ENCODE measurements at places on chromosomes 13 and 19.
A peak's percentile ranks its signal among the peaks of the same experiment; 100 is the strongest.

- DNase-seq: peak; percentile 20
These were observed 39.7 kb downstream of the USP12 start for GRCh38 chr13:27131906-27132305.

DNA sequence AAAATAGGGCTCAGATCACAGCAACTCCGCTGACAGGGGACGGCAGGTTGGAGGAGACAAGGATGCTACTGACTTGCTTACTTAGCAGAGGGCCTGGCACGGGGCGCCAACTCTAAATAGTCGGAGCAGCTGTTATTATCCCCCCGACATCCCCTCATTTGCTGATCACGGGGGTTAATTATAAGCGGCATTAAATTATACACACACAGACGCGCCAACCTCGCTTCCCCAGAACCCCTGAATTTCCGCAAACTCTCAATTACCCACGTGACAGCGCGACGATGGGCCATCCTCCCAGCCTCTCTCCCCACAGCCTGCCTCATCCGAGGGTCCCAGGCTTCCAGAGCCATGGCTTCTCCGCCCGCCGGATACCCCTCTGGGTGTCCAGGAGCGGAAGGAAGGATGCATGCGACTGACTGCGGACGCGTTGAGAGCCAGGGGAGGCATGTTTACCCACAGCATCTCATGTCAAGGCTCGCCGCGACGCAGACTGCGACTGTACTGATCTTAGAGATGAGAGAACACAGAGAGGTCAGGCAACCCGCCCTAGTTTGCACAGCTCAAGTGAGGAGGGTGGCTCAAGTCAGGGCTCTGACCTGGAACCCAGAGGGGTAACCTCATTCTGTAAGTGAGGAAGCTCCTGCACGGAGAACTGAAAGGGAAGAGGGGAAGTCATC lies 5.7 kb downstream of the PTPRS start:
- DNase-seq: no peak

DNA sequence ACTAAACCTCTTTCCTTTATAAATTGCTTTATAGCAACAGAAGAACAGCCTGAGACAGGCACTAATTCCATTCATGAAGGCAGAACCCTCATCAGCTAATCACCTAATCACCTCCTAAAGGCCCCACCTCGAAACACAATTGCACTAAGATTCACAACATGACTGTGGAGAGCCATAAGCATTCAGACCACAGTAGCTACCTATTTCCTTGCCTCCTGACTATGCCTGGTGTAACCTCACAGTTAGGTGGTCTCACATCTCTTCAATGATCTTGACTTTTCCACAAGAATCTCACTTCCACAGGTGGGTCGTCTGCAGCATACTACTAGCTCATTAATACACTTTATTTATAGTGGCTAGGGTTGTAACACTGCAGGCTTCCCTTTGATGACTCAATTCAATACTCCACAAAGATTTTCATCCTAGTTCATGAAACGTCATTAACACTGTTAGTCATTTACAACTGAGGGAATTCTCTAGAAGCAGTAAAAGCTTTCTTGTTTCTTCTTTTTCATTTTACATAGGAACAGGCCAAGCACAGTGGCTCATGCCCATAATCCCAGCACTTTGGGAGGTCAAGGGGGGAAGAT lies 27.1 kb downstream of the STK24 start:
- no peak for DNase-seq

- DNase-seq: no peak
These were observed 172.3 kb upstream of the TSC22D1 start for GRCh38 chr13:44748439-44748838.

DNA sequence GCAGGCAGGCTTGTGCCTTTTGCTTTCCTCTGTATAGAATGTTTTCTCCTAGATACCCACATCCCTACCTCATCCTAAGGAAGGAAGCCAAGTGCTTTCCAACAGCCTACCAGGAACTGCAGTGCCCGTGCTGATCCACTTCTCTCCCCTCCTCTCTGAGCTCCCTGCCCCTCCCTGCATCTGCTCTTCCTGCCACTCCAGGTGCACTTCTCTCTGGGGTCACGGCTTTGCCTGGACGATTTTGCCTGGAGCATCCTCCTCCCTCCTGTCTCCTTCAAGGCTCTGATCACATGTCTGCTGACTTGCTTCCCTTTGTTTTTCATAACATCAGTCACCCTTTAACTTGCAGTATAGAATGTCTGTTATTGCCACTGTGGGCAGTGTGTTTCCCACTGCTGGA lies 34.7 kb upstream of the IRS2 start:
- no peak for DNase-seq

DNA sequence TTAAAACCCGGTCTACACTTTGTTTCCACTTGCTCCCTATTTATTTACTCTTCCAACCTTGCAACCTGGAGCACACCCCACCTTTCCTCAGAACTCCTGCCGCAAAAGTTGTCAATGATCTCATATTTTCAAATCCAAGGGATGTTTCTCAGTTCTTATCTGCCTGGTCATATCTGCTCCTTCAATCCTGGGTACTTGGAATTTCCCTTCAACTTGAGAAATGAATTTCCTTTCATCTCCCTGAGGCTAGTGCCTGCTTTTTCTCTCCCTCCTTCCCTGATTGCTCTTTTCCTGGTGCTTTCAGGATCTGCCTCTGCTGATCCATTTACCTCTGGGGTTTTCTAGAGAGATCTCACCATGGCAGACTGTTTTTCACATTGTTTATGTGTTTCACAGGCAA lies 154.8 kb upstream of the IRS2 start:
- DNase-seq: no peak

- no peak for DNase-seq
These were observed 5.9 kb downstream of the ZFR2 start for GRCh38 chr19:3862826-3863500.

- DNase-seq: no peak
These were observed 373.4 kb downstream of the SLITRK1 start for GRCh38 chr13:83508771-83509301.

DNA sequence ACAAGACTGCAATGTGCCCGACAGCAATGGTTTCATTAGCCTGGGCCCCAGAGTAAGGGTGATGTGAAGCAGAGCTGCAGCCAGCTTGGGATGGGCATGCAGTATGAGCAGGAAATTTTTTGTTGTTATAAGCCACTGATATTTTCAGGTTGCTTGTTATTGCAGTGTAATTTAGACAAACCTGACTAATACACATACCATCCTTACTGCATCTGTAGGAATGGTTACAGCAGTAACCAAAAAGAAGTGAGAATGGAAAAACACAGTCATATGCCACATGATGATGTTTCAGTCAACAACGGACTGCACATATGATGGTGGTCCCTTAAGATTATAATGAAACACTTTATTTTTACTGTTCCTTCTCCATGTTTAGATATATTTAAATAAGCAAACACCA lies 8.6 kb upstream of the POMP start:
- DNase-seq: no peak

- DNase-seq: no peak
These were observed 3.1 kb downstream of the CARS2 start for GRCh38 chr13:110702591-110703526.

- DNase-seq: no peak
These were observed 268.3 kb downstream of the RFC3 start for GRCh38 chr13:34086281-34086680.

DNA sequence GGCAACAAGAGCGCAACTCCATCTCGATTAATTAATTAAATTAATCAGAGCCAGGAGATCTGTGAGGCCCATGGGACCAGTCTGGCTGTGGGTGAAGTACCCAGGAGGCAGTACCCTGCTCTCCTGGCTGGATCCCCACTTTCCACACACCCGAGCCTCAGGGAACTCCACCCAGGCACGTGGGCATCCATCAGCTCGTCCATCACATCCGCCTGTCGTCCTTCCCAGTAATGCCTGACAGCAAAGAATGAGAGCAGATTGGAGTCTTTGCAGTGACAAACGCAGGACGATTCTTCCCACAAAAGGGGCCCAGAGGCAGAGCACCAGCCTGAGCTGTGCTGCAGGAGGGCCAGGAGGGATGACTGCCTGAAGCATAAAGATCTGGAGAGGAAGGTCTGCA lies 35.8 kb downstream of the VSTM2B start:
- no peak for DNase-seq

DNA sequence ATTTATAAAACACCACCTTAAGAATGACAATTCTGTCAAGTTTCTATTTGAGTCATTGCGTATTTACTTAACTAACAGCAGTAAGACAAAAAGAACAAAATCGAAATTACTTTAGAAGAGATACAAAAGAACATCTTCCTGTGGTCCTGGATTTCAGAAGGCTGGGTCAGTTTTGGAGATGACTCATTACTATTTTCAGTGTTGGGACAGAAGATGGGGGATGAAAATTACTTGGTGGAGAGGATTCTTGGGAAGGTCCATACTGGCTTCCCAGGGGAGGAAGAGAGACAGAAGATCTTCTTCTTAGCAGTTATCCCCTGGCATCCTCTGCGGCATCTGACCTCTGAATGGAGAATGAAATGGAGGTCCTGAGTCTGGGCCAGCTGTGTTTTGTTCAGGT lies 33.5 kb upstream of the CSNK1A1L start:
- DNase-seq: no peak

DNA sequence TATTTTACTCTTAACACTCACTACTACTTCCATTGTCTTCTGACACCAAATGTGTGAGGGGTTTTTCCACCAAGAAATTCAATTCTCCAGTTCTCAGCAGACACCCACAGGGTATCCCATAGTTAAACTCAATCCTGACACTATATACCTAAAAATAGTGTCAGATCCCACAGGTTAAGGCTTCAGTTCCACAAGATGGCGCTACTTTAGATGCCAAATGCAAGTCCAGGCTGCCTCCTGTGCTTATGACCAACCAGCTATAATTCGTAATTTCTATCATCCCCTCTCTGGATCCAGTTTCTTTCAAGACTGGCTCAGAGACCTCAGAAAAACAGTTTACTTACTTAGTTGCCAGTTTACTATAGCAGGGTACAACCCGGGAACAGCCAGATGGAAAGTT lies 1146.2 kb upstream of the SPRY2 start:
- DNase-seq: peak; percentile 2

DNA sequence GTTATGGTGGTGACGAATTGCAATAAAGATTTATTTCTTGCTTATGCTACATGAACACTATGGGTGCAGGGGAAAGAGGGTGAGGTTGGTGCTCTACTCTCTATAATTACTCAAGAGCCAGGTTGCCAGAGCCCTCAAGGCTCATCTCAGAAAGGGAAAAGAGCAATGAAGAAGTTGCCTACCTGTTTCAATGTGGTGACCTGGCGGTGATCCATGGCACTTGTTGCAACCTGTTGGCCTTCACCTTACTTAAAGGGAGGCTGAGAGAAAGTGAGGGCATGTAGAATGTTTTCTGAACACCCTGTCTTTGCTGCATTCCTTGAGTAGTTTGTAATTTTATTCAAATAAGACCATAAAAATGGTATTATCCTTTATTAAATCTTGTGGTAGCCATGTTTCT lies 394.4 kb downstream of the GPC6 start:
- no peak for DNase-seq

DNA sequence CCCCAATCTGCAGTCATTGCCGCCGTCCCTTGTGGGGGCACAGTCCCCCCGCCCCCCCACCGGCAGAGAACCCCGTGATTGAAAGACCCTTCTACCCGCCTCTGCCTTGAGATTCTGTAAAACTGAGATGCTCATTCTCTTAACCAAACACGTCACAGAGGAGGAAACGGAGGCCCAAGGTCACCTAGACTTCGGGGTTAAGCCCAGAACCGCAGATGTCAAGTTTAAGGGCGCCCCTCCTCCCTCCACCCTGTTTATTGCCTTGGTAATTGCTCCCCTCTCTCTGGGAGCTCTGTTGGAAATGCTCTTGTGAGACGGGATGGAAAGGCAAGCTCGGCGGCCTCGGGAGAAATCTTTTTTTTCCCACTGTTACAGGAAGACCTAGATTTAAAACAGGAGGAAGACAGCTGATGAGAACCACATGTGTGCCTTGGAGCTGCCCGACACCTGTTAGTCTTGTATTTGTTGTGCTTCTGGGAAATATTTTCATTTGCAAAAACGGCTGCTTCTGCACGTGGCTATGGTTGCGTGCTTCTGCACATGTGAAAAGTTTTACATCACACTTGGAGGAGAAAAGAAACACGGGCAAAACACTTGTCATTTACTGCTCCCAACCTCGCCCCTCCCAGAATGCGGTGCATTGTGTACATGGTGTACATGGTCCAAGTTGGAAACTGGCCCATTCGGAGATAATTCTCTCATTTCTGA lies 1.1 kb upstream of the MED26 start:
- DNase-seq: no peak

- no peak for DNase-seq
These were observed 1.2 kb downstream of the NCAN start for GRCh38 chr19:19212916-19213315.

- no peak for DNase-seq
These were observed 86.7 kb downstream of the FNDC3A start for GRCh38 chr13:49062297-49062896.

GRCh38 chr13:20489185-20489820 lies 36.4 kb downstream of the CRYL1 start:
- DNase-seq: no peak

DNA sequence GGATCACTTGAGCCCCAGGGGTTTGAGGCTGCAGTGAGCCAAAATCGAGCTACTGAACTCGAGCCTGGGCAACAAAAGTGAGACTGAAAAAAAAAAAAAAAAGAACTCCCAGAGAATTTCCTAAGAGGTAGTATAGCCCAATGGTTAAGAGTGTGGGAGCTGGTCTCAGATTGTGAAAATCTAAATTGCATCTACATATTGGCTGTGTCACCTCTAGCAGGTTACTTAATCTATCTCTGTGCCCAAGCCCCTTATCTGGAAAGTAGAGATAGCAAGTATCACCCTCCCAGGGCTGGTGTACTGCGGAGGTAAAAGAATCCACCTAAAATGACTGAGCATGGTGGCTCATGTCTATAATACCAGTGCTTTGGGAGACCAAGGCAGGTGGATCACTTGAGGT lies 3.7 kb upstream of the PLAUR start:
- DNase-seq: no peak

DNA sequence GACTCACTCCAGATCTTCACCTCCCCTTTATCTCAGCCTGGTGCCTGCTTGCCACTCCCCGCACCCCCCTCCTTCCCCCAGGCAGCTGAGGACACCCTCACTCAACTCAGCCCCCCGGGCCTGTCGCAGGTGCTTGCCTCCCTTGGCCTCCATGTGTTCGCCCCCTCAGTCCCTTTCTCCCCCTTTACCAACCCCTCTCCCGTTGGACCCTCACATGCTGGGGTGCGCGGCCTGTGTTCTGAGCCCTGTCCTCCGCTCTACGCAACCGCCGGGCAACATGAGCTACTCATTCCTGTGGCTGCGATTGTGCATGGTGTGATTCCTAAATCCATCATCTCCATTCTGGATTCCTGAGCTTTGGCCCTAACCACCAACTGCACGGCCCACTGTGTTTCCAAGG lies 5.1 kb downstream of the CHERP start:
- no peak for DNase-seq

DNA sequence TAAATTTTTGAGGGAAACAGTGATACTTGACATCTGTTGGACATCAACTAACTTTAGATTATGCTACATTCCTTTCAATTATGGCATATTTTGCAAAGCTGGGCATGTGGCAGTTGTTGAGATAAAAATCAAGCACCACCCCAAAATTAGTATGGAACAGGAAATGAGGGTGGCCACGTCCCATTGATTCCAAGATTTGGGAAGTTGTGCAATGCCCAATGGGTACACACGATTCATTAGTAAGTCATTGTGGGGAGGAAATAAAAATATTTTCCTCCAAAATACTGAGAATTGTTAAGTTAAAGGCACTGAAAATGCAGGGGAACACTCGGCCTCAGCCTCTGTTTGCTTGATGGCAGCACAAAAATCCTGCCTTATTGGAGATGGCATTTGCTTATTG lies 7.6 kb downstream of the ERICH6B start:
- DNase-seq: no peak

Data from kidney capillary endothelial cell (primary cell).